ENCODE measurements at places on chromosomes 1 and 21.

GRCh38 chr1:13707164-13707563, 7.2 kb downstream of the PRDM2 start:
- no peak for DNase-seq

DNA sequence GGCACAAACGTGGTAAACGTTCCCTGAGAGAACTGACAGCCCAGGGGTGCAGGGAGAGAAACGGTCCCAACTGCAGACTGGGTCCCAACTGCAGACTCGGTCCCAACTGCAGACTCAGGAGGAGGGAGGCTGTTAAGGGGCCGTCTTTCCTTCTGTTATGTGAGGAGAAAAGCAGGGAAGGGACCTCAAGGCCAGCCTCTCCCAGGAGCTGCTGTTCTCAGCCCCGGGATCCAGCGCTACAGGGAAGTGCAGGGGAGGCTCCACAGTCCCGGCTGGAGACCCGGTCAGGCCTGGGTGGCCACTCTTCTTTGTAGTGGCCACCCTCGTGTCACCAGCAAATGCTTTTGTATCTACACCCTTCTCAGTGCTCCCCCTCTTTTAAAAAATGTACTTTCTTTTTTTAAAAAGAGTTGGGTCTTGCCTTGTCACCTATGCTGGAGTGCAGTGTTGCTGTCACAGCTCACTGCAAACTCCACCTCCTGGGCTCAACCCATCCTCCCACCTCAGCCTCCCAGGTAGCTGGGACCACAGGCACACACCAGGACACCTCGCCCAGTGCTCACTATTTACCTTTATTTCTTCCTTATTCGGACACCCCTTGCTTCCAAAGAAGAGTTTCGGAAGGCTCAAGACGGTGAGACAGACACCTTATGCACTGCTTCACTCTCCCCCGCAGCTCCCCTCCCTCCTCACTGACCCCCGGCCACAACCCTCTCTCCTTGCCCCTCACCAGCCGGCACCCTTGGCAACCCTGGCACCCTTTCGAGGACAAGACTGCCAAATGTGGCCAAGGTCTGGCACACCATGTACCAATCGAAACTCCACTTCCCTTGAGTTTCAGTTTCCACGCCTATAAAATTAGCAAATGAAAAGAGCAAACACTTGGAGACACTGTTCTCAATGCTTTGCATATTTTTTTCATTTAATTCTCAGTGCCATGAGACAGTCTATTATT, 21.8 kb downstream of the CAPN2 start:
- DNase-seq: no peak

GRCh38 chr1:20753589-20753988, 21.1 kb upstream of the SH2D5 start:
- no peak for DNase-seq

DNA sequence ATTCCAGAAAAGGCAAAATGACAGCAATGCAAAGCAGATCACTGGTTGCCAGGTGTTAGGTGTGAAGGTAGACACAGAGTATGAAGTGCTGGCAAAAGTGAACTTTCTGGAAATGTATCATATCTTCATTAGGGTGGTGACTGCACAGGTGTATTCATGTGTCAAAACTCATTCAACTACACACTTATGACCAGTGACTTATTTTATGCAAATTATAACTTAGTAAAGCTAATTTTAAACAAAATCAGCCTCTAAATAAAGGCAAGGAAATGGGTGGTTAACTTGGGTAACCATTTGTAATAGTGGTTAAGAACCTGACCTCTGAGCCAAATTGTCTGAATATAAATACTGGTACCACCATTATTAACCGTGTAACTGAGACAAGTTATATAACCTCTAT, 7.4 kb downstream of the COP1 start:
- no peak for DNase-seq

- no peak for DNase-seq
Observed at GRCh38 chr1:207878939-207879338, 32.0 kb downstream of the CD34 start.

- DNase-seq: no peak
Observed at GRCh38 chr1:56098946-56099345, 480.4 kb downstream of the PLPP3 start.

DNA sequence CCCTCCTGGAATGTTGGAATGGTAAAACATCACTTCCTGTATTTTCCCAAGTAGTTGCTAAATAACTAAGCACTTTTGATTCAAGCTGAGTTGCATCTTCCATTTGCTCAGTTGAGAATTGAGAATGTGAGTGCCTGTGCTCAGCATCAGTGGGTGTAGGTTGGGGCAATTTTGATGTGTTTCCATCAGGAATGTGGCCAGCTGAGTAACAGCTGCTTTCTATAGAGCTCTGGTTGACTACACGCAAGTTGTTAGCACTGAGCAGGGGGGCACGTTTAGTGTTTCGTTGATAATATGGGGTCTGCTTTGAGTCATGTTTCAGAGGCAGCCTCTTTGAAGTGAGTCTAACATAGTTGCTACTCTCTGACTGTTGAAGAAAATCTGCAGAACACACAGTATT, 41.5 kb downstream of the LRRC53 start:
- no peak for DNase-seq

- no peak for DNase-seq
Observed at GRCh38 chr1:21909787-21910503, 27.2 kb downstream of the HSPG2 start.

DNA sequence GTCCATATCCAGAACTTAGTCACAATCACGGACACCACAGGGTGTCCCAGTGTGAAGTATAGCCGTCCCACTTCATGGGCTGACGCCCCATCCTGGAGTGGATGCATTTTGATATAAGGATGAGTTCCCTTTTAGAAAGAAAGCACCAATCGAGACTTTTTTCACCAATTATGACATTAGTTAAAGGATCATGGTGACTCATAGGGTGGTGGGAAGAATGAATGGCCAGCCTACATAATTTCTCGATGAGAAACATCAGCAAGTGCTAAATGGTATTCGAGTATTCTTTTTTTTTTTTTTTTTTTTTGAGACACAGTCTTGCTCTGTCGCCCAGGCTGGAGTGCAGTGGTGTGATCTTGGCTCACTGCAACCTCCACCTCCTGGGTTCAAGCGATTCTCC, 38.5 kb upstream of the USP1 start:
- no peak for DNase-seq

All from T-helper 1 cell (primary cell).